Thoracic aorta (tissue), 2 donors: ENCODE measurements at places on chromosomes 7 and 10. TPM values are rescaled to one million over a fixed set of nuclear protein-coding genes. Genes with fewer than 3 reads are reported as not detected.

- no peak for DNase-seq
Observed at GRCh38 chr7:98174334-98175259, 36.6 kb upstream of the BHLHA15 start.

DNA sequence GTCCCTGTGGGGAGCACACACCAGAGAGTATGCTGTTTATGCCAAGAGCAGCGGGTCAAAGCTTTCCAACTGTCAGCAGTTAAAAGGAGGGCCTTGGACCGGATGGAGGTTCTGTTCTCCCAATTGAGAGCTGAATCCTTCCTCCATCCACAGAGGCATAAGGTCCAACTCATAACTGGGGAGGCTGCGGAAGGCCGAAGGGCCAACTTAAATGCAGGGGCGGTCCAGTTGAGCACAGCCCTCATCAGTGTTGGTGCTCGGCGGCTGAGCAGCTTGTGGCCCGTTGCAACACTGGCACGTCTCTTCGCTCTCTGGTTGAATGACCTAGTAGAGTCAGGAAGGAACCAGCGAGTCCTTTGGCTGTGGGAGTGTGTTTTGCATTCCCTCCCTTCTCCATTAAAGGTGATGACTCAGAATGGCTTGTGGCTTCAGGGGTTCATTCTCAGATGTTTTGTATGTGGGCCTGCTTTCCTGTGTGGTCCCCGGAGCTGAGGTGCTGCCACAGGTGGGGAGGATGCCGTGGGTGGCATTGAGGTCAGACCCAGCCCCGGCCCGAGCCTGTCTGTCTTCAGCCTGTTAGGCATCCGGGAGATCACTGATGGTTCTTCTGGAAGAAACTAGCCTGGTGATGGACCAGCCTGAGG, 44.8 kb upstream of the DMBT1 start:
- DNase-seq, result no peak

DNA sequence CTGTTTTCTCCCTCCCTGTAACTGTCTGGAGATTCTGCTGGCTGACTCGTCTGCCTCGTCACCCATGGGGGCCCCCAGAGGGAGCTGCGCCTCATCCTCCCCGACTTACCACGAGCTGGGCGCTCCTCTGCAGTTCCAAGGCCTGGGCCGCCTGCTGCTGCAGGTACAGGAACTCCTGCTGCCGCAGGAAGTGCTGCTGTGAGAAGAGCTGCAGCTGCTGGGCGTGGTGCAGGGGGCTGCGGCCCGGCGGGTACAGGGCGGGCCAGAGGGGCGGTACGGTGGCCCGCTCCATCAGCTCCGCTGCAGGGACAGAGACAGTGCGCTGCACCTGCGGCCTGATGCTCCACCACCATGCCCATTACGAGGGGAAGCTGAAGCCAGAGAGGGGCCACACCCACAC, 47.7 kb downstream of the TNRC18 start:
- no peak for DNase-seq

GRCh38 chr10:29150010-29150409, 138.9 kb upstream of the LYZL1 start:
- no peak for DNase-seq

DNA sequence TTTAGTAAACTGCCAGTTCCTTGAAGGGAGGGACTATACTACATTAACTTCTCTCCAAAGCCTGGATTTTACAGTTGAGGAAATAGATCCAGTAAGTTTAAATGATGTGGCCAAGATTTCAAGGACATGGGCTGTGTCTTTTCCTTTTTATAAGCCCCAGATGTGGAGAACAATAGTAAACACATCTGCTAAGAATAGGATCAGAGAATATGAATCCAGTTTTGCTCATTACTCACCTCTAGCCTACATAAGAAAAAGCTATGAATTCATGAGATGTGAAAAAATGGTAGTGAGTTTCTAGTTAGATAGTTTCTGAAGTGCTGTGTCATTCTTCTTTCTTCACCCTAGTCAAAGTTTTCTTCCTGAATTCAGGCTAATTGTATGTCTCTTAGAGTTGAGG, 38.6 kb downstream of the MAGI2 start:
- no peak for DNase-seq

- no peak for DNase-seq
Observed at GRCh38 chr10:133039107-133039802, 48.5 kb upstream of the ADGRA1 start.

DNA sequence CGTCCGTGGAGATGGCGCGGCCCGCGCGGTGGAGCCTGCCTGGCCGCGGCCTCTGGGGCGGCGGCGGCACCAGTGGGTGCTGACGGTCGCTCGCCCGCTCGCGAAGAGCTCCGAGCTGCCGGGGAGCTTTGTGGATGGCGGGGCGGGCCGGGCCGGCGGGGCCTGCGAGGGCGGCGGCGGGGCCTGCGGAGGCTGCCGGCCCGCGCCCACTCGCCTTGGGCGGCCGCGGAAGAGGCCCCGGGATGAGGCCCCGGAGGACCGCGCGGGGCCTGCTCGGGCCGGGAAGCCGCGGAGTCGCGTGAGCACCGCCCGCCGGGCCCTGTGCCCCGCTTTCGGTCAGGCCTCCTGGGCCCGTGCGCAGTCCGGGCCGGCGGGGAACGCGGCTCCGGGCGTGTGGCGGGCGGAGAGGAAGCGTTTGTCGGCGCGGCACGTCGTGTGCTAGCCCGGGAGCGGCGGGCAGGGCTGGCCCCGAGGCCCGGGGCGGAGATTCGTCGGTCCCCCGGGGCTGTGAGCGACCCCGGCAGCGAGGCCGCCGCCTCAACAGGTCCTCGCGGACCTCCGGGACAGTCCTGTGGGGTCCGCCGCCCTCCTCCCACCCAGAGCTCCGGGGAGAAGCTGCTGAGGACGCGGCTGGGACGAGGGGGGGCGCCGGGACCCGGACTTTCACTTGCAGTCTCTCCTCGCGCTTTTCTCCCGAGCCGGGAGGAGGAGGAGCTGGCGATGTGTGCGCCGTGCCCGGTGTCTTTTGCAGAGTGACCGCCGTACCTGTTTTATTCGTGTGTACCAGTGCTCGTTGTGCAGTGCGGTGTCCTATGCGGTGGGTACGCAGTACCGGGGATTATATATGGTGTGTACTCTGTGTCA, 578 bp downstream of the ZMYND11 start:
- DNase-seq, result peak; percentile 4

- no peak for DNase-seq
Observed at GRCh38 chr7:81173766-81174281, 255.0 kb upstream of the SEMA3C start.

DNA sequence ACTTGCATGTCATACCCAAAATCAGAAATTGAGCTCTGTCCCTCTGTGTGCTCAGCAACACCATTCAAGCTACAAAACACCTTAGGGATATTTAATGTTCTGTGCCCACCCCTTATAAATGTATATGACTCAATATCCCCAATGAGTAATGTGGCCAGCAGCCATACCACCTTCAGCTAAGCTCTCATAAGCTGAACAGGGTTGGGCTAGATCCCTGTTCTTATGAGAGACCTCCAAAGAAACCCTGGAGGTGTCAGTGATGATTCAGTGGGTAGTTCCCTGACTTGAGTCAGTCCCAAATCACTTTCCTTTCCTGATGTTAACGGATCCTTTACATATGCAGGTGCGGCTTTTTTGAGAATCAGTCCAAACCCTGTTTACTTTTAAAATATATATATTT, 253.8 kb downstream of the CREB5 start:
- no peak for DNase-seq

DNA sequence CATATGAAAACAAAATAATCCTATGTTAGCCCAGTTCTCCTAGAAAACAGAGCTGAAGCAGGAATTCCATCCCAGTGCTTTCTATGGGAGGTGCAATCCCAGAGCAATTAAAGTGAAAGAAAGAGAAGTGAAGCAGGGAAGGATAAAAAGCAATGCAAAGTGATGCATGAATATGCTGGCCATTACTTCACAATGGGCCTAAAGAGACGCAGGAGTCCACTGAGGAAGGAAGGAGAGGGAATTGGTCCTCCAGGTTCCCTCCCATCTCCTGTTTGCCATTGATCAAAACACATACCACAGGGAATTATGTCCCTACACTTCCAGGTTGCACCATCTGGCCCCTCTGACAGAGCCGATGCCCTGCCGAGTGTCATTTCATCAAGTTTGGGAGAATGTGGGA, 392.2 kb upstream of the NFE2L3 start:
- DNase-seq, result no peak

- DNase-seq, result no peak
Observed at GRCh38 chr10:70493660-70494234, 15.2 kb downstream of the PALD1 start.

DNA sequence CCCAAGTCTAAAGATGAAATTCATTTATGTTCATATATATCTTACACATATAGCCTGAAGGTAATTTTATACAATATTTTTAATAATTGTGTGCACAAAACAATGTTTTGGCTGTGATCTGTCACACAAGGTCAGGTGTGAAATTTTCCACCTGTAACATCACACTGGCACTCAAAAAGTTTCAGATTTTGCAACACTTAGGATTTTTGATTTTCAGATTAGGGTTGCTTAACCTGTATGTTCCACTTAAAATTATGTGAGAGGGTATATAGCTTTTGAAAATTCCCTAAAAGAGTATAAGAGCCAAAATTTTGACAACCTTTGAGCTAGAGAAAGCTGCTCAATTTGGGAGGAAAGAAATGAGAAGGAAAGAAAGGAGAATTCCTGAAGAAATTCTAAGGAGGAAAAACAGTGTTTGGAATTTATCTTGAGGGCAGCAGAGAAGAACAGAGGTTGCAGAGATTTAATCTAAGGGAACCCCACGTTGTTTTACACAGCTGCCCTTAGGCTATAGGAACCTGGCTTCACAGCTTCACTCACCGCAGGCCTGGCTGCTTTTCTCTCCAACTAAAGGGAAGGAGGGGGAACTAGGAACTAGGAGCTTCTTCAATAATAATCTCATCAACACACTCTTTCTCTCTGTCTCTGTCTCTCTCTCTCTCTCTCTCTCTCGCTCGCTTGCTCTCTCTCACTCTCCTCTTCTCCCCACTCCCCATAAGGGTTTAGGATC, 8.5 kb downstream of the VOPP1 start:
- DNase-seq, result no peak

DNA sequence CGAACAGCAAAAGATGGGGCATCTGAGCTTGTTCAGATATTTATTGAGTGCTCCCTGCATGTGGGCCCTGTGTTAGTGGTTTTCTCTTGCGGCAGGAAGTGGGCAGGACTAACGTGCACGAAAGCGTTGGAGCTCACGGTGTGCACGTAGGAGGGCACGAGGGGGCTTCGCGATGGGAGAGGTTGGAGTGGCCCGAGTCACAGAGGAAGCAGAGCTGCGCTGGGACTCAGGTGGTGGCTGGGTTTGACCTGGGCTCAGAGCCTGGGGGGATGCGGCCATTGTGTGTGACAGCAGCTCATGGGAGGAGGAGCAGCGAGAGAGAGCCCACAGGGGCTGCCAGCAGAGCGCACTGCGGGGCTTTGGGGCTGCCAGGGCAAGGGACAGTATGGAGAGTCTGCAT, 7.7 kb downstream of the ZSCAN25 start:
- no peak for DNase-seq

DNA sequence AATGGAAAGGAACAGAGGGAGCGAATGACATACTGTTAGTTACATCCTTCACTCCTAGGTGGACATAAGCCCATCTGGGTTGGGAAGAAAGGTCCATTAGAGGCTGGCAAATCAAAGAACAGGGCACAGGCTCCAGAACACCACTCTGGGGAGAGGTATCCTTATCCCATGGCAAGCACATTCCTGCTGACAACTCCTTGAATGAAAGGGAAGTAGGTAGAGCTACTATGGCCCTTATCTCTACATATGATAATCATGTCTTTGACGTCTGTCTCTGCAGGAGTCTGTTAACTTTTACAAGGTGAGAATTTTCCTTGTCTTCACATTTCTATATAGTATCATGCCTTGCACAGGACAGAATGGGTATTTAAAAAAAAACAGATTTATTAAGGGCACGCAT, 10.4 kb downstream of the DENND11 start:
- no peak for DNase-seq

GRCh38 chr7:141649865-141650634, 51.9 kb downstream of the DENND11 start:
- peak; percentile 25 for DNase-seq

DNA sequence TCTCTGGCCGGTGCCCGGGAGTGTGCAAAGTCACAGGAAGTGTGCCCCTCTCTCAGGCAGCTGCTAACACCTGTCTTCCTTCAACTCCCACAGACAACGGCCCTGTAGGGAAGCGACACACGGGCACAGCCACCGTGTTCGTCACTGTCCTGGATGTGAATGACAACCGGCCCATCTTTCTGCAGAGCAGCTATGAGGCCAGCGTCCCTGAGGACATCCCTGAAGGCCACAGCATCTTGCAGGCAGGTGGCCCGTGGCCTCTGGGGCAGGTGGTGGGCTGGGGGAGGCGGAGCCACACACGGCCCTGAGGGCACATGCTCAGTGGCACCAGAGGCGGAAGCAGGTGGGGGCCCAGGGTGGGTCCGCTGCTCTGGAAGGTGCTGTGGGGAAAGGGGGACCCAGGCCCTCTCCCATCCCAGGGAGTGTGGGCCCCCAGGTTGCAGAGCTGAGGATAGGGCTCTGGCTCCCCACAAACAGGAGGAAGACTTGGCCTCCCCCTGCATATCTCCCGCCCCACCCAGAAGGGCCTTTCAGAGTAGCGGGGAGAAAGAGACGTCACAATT, 6.9 kb downstream of the C10orf105 start:
- DNase-seq, result no peak

Gene COL13A1
- 23.1 TPM for total RNA-seq

Gene CPA2
- 0.41 TPM for total RNA-seq

Gene SPDYE11
- not detected for total RNA-seq

Gene ITPRID1
- not detected for total RNA-seq

Gene OAT
- 74.5 TPM for total RNA-seq

Gene COL17A1
- total RNA-seq, result 0.95 TPM

Gene MCM7
- 23.6 TPM for total RNA-seq

Gene DNAH11
- 16.2 TPM for total RNA-seq

Gene CYP26C1
- 0.35 TPM for total RNA-seq

Gene CTAGE6
- total RNA-seq, result 0.68 TPM

Gene TEX36
- total RNA-seq, result not detected

Gene UCN3
- not detected for total RNA-seq
